Stimulated activated CD4-positive, alpha-beta T cell treated with anti-CD3 and anti-CD28 coated beads, Interleukin-15, amount 100 ng/mL, for 48 hours (primary cell): ENCODE measurements at places on chromosomes 1 and 21.

DNA sequence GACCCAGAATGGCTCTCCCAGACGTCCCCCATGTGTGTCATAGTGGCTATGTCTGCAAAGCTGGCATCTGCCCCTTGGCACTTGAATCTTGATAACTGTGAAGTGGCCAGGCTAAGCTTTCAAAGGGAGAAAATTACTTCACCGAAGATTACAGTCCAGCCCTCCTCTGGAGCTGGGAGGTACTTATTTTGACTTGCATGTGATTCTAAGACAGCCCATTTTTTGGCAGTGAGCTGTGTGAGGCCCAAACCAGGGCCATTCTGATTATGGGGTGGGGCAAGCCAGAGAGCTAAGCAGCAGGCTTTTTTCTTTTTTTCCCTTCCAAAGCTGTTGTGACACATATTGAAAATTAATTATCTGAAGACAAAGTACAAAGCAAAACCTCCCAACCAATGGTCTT lies 42.1 kb upstream of the C8B start:
- DNase-seq: no peak

GRCh38 chr1:204320382-204320804 lies 39.3 kb downstream of the PLEKHA6 start:
- no peak for DNase-seq

GRCh38 chr1:74637296-74637695 lies 36.3 kb downstream of the ERICH3 start:
- no peak for DNase-seq

- no peak for DNase-seq
These were observed 31.6 kb upstream of the CAMSAP2 start for GRCh38 chr1:200707116-200707515.
